ENCODE measurements at places on chromosomes 12 and 14.

DNA sequence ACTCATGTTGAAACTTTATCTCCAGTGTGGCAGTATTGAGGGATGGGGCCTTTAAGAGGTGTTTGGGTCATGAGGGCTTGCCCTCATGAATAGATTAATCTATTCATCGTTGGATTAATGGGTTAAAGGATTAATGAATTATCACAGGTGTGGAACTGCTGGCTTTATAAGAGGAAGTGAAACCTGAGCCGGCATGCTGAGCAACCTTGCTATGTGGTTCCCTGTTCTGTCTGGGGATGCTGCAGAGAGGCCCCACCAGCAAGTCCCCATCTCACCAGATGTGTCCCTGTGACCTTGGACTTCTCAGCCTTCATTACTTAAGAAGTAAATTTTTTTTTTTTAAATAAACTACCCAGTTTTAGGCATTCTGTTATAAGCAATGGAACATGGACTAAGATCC lies 109.6 kb downstream of the DYRK2 start:
- DNase-seq, result no peak

DNA sequence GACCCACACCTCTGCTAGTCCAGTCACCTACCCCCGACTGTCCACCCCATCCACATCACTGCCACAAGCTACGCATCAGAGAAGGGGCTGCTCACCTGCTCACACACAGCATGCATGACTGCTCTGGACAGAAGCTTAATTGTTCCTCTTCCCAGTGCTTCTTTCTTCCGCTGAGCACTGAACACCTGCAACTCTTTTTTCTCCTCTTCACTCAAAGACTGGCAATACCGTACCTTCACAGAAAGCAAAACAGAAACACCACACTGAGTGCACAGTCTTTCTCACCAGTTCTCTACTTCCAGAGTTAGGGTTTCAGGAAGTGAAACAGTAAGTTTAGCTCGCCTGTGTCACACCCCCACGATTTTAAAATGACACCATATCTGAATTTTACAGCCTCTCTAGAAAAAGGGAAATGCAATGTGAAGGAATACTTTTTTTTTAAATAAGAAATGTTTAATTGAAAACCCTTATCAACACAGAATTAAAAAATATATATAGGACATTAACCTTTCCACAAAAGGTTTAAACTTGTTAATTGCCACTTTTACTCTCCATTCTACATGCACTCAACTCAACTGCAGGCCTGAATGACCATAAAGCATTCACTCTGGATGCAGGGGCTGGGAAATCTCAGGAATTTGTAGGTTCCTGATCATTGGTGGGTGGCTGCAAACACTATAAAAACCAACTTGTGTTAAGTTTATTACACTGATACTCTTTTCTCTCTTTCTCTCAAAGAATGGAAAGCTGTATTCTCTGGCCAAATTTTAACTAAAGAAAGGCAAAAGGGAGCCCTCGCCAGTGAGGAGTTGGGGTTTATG lies 120.0 kb downstream of the PRICKLE1 start:
- DNase-seq, result no peak

- no peak for DNase-seq
Measured at GRCh38 chr14:72924337-72924736, 1.9 kb upstream of the DCAF4 start.

DNA sequence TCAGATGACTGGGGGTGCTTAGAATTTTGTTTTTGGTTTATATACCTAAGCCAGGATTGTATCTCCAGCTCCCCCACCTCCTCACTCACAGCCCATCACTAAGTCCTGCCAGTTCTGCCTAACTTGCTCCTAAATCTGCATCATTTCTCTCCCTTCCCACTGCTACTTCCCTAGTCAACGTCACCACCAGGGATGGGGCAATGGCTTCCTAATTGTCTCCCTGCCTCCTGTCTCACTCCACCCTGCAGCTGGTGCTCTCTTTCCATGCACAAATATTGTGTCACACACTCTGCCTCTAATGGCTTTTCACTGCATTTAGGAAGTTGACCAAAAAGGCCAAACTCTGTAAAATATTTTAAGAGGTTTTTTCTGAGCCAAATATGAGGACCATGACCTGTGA lies 11.5 kb downstream of the OAS2 start:
- no peak for DNase-seq

- DNase-seq, result no peak
Measured at GRCh38 chr14:104750056-104750752, 2.7 kb upstream of the SIVA1 start.

GRCh38 chr12:14418451-14418890 lies 53.0 kb downstream of the ATF7IP start:
- peak; percentile 62 for DNase-seq

- DNase-seq, result no peak
Measured at GRCh38 chr12:48932878-48933277, 7.6 kb upstream of the FKBP11 start.

Data from CD4-positive, alpha-beta memory T cell (primary cell).